Epithelial cell of alveolus of lung (primary cell): ENCODE measurements at places on chromosomes 6 and 20. TPM values are rescaled to one million over a fixed set of nuclear protein-coding genes. Genes with fewer than 3 reads are reported as not detected.

The MAS1 gene
- not detected in 2 replicates for total RNA-seq

The PTK6 gene
- total RNA-seq, result not detected in 2 replicates

The ANGPT4 gene
- total RNA-seq, result not detected in 2 replicates

The ZC2HC1B gene
- total RNA-seq, result not detected in 2 replicates

The PRSS35 gene
- total RNA-seq, result 1.6 and 3.7 TPM in 2 replicates

The RWDD2A gene
- 2.5 and 6.2 TPM in 2 replicates for total RNA-seq

The C6orf58 gene
- total RNA-seq, result not detected in 2 replicates

The RNF217 gene
- 11.1 and 17.1 TPM in 2 replicates for total RNA-seq

The LY6G6D gene
- total RNA-seq, result not detected in 2 replicates

The HLA-DMA gene
- 1.0 and 9.3 TPM in 2 replicates for total RNA-seq

The TMEM170B gene
- total RNA-seq, result 0.88 and 1.0 TPM in 2 replicates

The ECI2 gene
- total RNA-seq, result 61.7 and 91.8 TPM in 2 replicates

The LTB gene
- 0.91 TPM in 1 of 2 replicates, not detected in the other for total RNA-seq

The PRICKLE4 gene
- 0.65 and 1.6 TPM in 2 replicates for total RNA-seq

The MTO1 gene
- total RNA-seq, result 18.2 and 20.9 TPM in 2 replicates

The SERAC1 gene
- total RNA-seq, result 2.6 and 2.9 TPM in 2 replicates

The SIM1 gene
- total RNA-seq, result 0.08 TPM in 1 of 2 replicates, not detected in the other

The CDSN gene
- total RNA-seq, result 0.13 TPM in 1 of 2 replicates, not detected in the other

The DNAH8 gene
- total RNA-seq, result not detected in 2 replicates

The CST7 gene
- total RNA-seq, result not detected in 2 replicates

The CLIC5 gene
- total RNA-seq, result 0.08 TPM in 1 of 2 replicates, not detected in the other

The GNMT gene
- total RNA-seq, result not detected in 2 replicates

The MLN gene
- not detected in 2 replicates for total RNA-seq

The CRIP3 gene
- not detected in 2 replicates for total RNA-seq

The VIP gene
- total RNA-seq, result not detected in 2 replicates

The MUC21 gene
- total RNA-seq, result not detected in 2 replicates

The STX11 gene
- 0.40 and 2.6 TPM in 2 replicates for total RNA-seq

The CNKSR3 gene
- total RNA-seq, result 1.8 and 4.5 TPM in 2 replicates

The LY6G6C gene
- not detected in 2 replicates for total RNA-seq

The SLC35F1 gene
- under 0.01 TPM in 1 of 2 replicates, not detected in the other for total RNA-seq

The BTNL2 gene
- not detected in 2 replicates for total RNA-seq

The TMEM74B gene
- 0.26 TPM in 1 of 2 replicates, not detected in the other for total RNA-seq

The TNFRSF6B gene
- 3.6 and 144 TPM in 2 replicates for total RNA-seq

The SLC17A4 gene
- not detected in 2 replicates for total RNA-seq

The KCNB1 gene
- under 0.01 TPM in 1 of 2 replicates, not detected in the other for total RNA-seq

The NKX2-2 gene
- not detected in 2 replicates for total RNA-seq

The ETV7 gene
- total RNA-seq, result 0.48 and 1.3 TPM in 2 replicates

The ATP6V1G2 gene
- total RNA-seq, result 4.1 and 5.9 TPM in 2 replicates

The EPPIN gene
- total RNA-seq, result not detected in 2 replicates

The BPI gene
- total RNA-seq, result 0.13 and 3.2 TPM in 2 replicates

The ZNF334 gene
- total RNA-seq, result 1.8 and 4.6 TPM in 2 replicates

The FHL5 gene
- total RNA-seq, result 0.52 TPM in 1 of 2 replicates, not detected in the other

The TGM2 gene
- total RNA-seq, result 221 and 262 TPM in 2 replicates

The SIRPD gene
- total RNA-seq, result not detected in 2 replicates

The B3GAT2 gene
- total RNA-seq, result under 0.01 TPM in 1 of 2 replicates, not detected in the other

The LAMA2 gene
- total RNA-seq, result 28.3 and 54.9 TPM in 2 replicates

The PI3 gene
- not detected in 2 replicates for total RNA-seq

The OARD1 gene
- 7.9 and 12.8 TPM in 2 replicates for total RNA-seq
